CD4-positive, alpha-beta T cell (primary cell): ENCODE measurements at places on chromosomes 3 and 15. TPM values are rescaled to one million over a fixed set of nuclear protein-coding genes. Genes with fewer than 3 reads are reported as not detected.

GRCh38 chr15:94682171-94682570, 450.8 kb downstream of the MCTP2 start:
- H3K27ac ChIP-seq = no peak overlapping the region
- no peaks in the 10 kb centered on the region for H3K27me3 ChIP-seq
- no peaks in the 10 kb centered on the region for H3K4me1 ChIP-seq
- no peak for DNase-seq

DNA sequence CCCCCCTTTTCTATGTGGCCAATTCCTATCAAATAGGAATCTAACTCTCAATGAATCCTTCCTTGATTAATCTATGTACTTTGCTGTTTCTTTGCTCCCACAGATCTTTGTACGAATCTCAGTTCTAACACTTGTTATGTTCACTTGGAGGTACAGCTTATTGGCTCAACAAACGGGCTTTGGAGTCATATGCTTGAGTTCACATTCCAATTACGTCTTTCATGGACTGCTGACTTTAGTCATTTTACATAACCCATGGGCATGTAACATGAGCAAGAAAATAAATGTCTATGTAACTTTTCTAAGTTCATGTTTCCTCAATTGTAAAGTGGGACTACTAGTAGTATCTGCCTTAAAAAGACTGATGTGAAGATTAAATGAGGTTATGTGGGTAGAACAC, 123.2 kb upstream of the TBC1D5 start:
- no peak overlapping the region for H3K4me3 ChIP-seq
- H3K36me3 ChIP-seq = no peaks in the 10 kb centered on the region
- no peak for DNase-seq
- no peaks in the 10 kb centered on the region for H3K4me1 ChIP-seq
- H3K27me3 ChIP-seq = no peaks in the 10 kb centered on the region

DNA sequence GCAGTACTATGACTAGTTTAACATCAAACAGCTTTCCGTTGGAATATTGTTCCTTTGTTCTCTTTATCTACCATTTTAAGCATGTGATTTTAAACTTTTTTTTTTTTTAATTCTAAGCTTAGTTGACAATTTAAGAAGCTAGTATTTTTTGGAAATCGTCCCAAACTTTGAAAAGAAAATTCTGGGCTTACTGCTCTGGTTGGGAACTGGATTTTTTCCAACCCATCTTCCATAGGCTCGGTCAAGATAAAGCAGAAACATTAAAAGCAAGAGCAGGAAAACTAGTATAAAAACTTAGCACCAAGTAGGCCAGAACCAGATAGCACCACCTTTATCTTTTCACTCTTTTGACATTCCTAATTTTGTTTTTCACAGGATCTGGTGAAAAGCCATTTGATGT, 49.9 kb downstream of the TSC22D2 start:
- H3K4me1 ChIP-seq = no peaks in the 10 kb centered on the region
- no peak overlapping the region for H3K27ac ChIP-seq
- H3K27me3 ChIP-seq = no peaks in the 10 kb centered on the region
- no peak for DNase-seq
- no peak overlapping the region for H3K4me3 ChIP-seq
- peaks cover 15% of the 10 kb centered on the region for H3K36me3 ChIP-seq

- H3K4me3 ChIP-seq = no peak overlapping the region
- no peak for DNase-seq
- no peaks in the 10 kb centered on the region for H3K36me3 ChIP-seq
- H3K4me1 ChIP-seq = no peaks in the 10 kb centered on the region
- H3K27ac ChIP-seq = no peak overlapping the region
- H3K27me3 ChIP-seq = no peaks in the 10 kb centered on the region
These were observed 344.6 kb downstream of the GBE1 start for GRCh38 chr3:81416812-81417211.

MOBP gene
- not detected for total RNA-seq

SAMMSON gene
- total RNA-seq = not detected

DNA sequence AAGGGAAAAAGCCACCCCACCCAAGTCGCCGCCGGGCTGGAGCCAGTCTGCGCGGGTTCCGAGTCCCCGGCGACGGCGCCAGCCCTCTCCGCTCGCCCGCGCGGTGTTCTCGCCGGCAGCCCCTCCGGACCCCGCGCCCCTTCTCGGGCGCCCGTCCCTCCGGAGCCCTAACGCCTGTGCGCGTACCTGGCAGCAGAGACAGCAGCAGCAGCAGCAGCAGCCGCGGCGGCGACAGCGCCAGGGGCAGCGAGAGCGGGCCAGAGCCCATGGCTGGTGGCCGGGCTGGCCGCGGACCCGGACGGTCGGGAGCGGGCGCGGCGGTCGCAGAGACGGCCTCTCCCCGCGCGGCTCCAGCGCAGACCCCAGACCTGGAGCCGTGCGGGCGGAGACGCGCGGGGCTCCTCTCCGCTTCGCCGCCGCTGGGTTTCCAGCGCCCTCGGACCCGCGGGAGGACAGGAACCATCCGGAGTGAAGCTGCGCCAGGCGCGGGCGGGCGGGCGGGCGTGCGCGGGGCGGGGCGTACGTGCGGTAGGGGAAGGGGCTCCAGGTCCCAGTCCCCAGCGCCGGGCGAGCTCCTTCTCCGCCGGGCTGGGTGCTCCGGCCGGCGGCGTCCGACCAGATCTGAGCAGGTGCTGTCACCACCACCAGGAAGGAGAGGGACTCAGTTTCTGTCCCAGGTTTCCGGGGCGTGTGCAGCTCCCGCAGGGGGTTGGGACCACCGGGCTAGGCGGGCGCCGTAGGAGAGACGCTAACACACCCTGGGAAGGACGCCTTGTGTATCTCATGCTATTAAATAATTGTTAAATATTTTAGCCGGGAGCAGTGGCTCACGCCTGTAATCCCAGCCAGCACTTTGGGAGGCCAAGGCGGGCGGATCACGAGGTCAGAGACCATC, at the start of gene CHRNA3:
CHRNA3 (minus strand) TSS at position 470 of the 895 bp plus-strand sequence; CDS start at position 268, 202 bp downstream.
- H3K27me3 ChIP-seq = peaks cover 37% of the 10 kb centered on the region
- H3K27ac ChIP-seq = no peak within 1 kb of the TSS
- H3K4me3 ChIP-seq = no peak within 1 kb of the TSS

DNA sequence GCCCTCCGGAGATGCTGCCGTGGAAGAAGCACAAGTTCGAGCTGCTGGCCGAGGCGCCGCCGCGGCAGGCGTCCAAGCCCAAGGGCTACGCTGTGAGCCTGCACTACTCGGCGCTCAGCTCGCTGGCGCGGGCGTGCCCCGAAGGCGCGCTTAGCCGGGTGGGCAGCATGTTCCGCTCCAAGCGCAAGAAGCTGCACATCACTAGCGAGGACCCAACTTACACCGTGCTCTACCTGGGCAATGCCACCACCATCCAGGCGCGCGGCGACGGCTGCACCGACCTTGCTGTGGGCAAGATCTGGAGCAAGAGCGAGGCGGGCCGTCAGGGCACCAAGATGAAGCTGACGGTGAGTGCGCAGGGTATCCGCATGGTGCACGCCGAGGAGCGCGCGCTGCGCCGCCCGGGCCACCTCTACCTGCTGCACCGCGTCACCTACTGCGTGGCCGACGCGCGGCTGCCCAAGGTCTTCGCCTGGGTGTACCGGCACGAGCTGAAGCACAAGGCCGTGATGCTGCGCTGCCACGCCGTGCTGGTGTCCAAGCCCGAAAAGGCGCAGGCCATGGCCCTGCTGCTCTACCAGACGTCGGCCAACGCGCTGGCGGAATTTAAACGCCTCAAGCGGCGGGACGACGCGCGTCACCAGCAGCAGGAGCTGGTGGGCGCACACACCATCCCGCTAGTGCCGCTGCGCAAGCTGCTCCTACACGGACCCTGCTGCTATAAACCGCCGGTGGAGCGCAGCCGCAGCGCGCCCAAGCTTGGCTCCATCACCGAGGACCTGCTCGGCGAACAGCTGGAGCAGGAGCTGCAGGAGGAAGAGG, 1.3 kb downstream of the FAM43A start:
- H3K4me1 ChIP-seq = peaks cover 61% of the 10 kb centered on the region
- no peaks in the 10 kb centered on the region for H3K36me3 ChIP-seq
- H3K27me3 ChIP-seq = no peaks in the 10 kb centered on the region

DNA sequence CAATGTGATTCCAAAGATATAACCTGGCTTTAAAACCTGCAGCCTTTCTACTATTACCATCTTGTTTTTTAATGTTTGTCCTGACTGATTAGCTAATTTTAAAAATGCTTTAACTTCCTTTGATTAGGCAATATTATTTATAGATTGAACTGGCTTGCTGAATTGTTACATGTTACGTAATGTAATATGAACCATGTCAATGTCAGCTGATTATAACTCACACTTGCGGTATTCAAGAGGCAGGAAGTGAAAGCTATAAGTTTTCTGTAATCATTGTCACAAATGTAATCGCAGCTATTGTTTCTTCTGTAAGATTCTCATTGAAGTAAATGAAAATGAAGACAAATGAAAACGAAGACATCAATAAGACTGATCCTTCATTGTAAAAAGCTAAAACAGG, 146.8 kb downstream of the ROBO2 start:
- no peaks in the 10 kb centered on the region for H3K4me1 ChIP-seq
- no peaks in the 10 kb centered on the region for H3K36me3 ChIP-seq
- no peak overlapping the region for H3K27ac ChIP-seq
- H3K4me3 ChIP-seq = no peak overlapping the region

DNA sequence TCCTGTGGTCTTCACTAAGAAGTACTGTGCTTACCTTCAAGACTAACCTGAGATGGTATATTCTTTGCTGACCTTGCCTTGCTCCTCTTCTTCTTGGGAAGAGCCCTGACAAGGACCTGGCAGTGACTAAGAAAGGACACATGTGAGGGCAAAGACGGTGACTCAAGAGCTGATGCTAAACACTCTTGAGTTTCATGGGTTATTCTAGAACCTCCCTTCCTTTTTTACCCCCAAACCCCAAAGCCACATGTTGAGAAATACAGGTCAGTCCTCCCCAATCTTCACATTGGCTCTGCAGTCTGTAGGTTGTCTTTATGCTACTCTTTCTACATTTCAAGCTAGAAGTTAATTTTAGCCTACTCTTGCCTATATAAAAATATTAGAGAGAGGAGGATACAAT, 200.6 kb downstream of the SEMA6D start:
- H3K27me3 ChIP-seq = no peaks in the 10 kb centered on the region
- no peaks in the 10 kb centered on the region for H3K36me3 ChIP-seq
- H3K4me1 ChIP-seq = no peaks in the 10 kb centered on the region
- H3K27ac ChIP-seq = no peak overlapping the region
- no peak for DNase-seq
